ENCODE measurements at places on chromosomes 1 and 21.

DNA sequence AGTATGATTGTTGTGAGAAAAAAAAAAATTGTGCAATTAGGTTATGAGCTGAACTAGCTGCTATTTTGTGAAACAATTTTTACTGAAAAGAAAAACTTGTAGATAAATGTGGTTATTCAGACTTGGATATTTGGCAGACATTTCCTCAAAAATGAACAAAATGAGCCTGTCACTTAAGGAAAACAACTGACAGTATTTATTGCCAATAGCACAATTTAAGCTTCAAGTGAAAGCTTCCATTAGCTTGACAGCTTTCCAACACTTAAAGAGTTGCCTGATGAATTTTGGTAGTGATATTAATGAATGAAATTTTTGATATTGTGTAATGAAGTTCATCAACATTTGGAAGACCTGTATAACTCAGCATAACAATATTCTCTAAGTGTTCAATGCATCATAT is 116.1 kb upstream of the RGS1 start:
- no peak for DNase-seq

DNA sequence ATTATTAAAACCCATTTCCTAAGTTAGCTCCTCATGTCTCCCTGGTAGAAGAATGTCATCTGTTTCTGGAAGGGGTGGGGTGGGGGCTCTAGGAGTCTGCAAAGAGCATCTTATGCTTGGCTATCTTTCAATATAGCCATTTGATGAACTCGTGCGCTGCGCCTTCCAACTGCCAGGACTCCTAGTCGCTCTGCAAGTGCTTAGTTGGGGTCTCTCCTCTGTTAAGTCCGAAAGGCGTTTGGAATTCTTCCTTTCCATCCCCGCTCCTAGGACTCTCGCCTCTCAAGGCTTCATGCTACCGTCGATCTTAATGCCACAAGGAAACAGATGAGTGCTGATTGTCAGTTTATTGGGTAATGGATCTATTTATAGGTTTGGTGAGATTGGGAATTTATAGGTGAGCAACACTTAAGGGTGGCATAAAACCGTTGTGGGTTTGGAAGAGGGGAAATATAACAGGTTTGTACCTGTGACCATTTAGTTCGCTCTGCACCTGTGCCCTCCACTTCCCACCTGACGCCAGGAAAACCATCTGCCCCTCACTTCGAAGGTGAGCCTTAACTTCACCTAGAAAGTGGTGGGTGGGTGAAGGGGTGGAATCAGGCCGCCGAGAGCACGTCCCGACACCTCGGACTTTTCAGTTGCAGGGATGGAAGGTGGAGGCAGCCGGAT is 1.1 kb downstream of the KCNH1 start:
- no peak for DNase-seq

GRCh38 chr1:43376723-43377235 is 9.0 kb upstream of the ELOVL1 start:
- DNase-seq = no peak

DNA sequence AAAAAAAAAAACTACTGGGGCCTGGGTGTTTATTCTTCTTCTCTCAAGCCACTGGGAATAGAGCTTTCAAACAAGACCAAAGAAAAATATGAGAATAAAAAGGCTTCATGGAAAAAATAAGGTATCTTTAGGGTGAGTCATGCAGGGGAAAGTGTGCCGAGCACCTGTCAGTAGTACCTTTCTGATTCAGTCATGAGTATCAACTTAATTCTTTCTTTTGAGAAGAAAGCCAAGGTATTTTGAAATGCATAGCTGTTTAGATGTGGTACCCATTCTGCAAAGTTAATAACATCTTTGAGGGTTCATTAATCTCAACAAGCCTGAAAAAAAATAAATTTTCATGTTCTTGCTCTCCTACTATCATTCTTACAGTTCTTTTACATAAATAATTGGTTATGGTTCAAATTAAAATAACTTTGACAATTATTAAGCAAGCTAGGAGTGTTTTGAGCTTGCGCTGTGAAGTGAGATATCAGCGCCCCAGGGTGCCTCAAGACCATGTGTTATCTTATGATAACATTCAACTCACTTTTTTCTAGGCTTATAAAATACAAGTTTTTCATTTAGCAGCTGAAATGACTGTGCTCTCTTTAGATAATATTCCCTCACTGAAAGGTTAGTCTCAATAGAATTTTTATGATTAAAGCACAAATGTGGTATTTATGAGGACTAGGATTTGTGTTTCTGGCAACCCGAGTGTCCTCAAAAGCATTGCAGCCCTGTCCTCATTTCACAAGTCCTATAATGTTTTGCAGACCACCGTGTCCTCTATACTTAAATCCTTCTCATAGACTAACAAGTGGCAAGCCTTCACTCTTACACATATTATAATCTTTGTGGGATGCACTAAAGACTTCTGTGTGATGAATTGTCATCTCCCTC is 138.6 kb downstream of the SLC44A5 start:
- no peak for DNase-seq

- DNase-seq = peak; percentile 70
These were observed 25.6 kb downstream of the NPHP4 start for GRCh38 chr1:5966543-5967205.

GRCh38 chr1:44790968-44791801 is 3.2 kb upstream of the BEST4 start:
- DNase-seq = no peak
